ENCODE measurements at places on chromosomes 11 and 22.

DNA sequence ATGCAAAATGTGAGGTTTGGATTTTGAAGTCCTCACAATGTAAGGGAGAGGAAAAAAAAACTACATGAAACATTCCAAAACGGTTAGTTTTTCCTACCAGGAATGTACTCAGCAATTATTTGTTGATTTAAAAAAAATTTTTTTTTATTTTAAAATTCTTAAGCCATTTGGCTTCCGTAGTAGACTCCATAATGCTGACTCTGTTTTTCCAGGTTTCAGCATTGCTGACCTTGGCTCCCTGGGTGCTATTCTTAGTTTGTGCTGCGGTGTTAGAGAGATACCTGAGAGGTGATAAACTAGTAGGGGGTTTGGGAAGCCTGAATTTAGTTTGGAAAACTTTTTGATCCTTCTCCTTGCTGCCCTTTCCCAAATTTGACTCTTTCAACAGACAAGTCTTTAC is 10.6 kb downstream of the STT3A start:
- no peak for DNase-seq

DNA sequence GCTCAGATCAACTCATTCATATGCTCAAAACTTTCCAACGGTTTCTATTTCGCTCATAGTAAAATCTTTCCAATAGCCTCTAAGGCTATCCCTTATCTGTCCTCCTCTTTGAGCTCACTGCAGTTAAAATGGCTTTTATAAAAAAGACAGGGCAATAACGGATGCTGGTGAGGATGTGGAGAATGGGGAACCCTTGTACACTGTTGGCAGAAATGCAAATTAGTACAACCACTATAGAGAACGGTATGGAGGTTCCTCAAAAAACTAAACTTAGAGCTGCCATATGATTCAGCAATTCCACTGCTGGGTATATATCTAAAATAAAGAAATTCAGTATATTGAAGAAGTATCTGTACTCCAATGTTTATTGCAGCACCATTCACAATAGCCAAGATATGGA is 345.6 kb downstream of the DLG2 start:
- DNase-seq, result no peak

DNA sequence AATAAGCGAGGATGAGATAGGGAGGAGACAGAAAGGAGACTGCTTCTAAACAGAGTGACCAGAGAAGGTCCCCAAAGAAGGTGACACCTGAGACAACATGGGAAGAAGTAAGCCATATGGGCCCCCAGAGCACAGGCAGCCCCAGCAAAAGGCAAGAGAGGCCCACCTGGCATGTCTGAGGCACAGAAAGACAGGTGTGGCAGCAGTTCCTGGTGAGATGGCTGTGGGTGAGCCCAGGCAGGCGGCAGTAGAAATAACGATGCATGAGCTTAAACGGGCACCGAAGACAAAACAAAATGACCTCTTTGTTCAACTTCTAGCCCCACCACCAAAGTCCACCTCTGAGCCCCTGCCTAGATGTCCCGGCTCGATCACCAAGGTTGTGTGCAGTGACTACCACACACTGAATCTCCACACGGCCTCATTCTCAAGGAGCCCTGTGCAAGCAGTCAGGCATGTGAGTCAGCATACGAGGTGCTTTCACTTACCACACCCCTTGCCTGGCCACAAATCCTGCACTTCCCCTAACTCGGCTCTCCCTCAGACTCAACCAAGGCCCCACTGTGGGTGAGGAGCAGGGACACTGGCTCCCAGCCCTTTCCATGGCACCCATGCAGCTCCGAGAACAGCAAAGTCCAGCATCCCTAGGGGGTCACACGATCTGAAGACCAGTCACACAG is 77.6 kb downstream of the PACSIN2 start:
- DNase-seq, result peak; percentile 68

- DNase-seq, result no peak
These were observed 11.1 kb upstream of the MICAL2 start for GRCh38 chr11:12099132-12099873.

DNA sequence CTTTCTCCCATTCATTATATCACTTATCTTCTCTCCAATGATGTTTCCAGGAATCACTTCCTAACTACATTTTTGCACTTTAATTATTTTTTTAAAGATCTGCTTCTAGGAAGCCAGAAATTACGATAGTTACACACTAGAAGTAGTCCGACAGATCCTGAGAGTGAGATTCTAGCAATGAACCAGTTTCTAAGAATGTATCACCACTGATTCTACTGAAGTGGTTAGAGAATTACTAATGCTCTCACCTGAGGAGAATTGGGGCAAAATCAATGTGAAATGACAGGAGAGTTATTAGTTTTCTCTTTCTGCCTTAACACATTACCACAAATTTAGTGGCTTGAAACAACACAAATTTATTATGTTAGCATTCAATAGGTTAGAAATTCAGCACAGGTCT is 241.2 kb downstream of the CASP12 start:
- DNase-seq, result no peak

DNA sequence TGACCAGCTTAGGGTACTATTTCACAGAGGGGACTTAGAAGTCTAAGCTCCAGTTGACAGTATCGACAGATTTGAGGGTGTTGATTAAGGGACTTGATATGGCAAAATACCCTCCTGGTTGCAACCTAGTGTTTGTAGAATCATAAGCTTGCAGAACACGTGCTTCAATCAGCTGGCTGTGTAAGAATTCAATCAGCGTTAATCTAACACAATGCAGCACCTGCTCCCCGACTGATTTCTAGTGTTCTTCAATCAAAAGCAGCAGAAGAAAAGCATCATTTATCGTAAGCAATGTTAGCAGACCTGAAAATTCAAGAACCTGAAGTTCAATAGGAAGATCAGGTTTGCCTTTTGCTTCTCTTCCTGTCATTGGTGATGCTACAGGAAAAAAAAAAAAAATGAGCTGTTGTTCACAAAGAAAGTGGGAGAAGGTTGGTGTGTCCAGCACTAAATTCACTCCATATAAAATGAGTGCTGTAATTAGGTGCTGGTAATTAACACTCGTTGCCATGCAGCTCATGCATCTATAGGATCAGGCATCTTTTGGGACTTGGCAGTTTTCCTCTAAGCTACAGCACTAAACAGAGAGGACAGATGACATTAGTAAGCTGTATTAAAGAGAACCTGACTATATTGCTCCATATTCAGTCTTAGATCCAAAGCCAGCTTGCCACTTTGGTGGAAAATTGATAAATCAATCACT is 840.3 kb downstream of the OPCML start:
- DNase-seq, result no peak

DNA sequence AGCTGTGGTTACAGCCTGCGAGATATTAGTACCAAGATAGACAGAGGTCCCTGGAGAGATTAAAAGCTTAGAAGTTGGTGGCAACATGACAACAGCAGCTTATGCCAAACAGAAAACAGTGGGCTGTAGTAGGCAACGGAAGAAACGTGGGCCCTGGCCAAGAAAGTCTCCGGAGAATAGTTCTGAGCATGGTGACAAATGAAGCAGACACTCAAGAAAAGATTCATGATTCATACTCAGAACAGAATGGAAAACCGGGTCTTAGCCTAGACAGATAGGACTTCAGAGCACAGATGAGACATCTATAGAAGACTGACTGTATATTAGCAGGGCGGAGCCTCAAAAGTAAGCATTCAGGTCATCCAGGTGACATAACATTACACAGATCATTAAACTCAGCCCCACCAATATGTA is 727.4 kb downstream of the ETS1 start:
- DNase-seq, result no peak

GRCh38 chr11:122265981-122266380 is 150.0 kb upstream of the BLID start:
- no peak for DNase-seq

DNA sequence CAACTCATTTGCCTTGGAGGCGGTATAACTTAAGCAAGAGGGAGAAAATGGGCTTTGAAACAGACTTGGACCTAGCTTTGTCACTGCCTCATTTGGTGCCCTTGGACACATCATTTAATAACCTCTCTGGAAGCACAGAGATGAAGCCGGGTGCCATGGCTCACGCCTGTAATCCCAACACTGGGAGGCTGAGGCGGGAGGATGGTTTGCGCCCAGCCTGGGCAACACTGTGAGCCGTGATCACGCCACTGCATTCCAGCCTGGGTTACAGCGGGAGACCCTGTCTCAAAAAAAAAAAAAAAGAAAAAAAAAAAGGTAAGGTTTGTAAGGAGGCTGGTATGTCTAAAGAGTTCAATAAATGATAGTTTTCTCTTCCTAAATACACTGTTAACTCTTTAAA is 806 bp downstream of the COA4 start:
- DNase-seq, result no peak

GRCh38 chr11:125173556-125173955 is 9.0 kb downstream of the PKNOX2 start:
- DNase-seq, result no peak

GRCh38 chr11:111918390-111919256 is at the start of gene C11orf52:
Gene C11orf52 (plus strand): TSS chr11:111918913. CDS start chr11:111918973, 60 bp downstream.
- DNase-seq, result peak; percentile 84

DNA sequence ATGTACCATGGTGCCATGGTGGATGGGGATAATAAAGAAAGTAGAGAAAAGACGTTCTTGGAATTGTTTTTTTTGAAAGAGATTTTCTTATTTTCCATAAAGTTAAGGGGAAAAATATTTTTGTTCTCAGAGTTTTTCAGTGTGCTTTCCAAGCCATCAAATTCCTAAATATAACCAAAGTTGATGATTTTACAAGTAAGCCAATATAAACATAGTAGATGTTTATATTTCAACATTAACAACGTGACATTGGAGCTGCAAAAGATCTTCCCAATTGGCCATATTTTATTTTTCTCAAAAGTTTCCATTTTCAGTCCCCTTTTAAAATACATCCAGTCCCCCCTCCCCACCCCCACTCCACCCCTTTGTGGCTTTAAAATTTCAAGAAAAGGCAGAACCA is 80.9 kb upstream of the PICALM start:
- DNase-seq, result no peak

DNA sequence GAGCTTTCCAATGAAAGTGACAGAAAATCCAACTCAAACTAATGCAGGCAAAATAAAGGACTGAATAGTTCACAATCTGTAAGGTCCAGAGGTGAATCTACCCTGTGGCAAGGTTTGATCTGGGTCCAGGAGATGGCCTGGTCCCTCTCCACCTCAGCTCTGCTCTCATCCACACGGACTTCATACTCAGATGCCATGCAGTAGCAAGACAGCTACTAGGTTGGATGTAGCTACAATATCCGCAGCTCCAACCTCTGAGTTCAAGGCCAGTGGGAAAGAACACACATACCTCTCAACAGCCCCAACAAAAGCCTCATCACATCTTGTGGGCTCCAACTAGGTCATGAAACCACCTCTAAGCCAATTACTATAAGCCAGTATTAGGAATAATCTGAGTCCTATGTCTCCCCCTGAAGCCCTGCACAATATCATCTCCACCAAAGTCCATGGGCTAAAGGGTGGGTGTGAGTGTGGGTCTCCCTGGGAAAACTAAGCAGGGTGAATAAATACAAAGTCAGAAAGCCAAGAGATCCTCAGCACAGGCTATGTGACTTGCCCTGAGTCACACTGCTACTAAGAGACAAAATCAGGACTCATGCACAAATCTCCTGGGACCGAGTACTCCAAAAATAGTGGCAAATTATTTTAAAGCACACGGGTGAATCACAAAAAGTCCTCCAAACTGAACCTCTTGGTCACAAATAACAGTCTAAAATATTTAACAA is 78.8 kb downstream of the LARGE1 start:
- no peak for DNase-seq

DNA sequence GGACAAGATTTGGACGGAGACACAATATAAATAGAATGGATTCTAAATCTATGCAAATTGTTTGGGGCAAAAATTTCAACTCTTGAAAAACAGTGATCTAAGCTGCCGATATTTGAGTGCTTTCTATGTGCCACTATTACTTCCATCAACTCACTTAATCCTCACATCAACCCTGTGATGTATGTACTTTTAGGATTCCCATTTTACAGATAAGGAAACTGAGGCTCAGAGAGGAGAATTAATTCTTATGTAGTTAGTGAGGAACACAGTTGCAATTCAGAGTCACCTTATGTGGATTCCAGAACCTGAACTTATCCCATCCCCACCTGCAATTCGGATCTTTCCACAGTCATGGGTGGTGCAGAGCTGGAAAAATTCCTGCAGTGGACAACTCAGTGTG is 60.3 kb downstream of the TSPAN18 start:
- no peak for DNase-seq

DNA sequence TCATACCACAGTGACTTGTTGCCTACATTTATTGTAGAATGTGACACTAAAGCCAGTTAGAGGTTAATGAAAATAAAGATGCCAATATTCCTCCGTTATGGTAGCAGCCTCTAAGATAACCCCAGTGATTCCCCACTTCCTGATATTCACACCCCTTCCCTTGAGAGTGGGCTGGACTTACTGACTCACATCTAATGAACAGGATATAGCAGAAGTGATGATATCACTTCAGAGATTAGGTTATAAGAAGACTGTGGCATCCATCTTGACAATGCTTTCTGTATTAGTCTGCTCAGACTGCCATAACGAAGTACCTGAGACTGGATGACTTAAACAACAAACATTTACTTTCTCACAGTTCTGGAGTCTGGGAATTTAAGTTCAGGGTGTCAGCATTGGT is 149.6 kb upstream of the MTNR1B start:
- DNase-seq, result no peak

DNA sequence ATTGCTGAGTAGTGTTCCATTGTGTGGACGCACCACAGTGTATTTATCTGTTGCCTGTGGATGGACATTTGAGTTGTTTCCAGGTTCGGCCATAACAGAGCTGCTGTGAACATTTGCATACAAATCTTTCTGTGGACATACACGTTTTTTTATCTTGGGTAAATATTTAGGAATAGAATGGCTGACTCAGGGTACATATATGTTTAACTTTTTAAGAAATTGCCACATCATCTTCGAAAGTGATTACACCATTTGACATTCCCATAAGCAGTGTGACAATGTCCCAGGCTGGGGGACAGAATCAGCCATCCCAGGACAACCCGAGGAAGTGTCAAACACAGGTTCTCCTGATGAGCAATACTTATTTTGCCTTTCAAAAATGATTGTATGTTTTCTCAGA is 87.9 kb downstream of the OSBP2 start:
- DNase-seq, result no peak

- no peak for DNase-seq
These were observed 154.2 kb downstream of the MIAT start for GRCh38 chr22:26811647-26811992.

DNA sequence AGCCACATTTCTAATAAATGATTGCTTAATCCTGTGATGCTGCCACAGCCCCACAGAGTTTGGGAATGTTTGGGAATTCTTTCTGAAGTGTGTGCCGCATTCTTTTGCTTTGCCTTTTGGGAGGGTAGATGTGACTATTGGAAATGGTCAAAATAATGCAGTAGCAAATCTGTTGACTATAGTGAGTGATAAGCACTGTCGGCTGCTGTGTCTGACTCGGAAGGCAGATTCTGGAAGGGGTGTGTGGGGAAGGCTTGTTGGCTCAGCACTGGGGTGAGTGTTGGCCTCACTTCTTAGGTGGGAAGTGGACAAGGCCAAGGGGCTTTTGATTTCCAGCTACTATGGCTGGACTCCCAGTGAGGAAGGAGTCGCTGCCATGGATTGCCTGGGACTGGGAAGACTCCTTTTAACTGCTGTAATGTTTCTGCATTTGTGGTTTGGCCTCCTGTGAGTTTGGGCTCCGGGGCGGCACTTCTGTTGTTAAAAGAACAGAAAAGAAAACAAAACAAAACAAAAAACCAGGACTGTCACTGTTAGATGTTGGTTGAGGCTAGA is 20.1 kb downstream of the ZBTB16 start:
- DNase-seq, result no peak

- no peak for DNase-seq
These were observed 97.0 kb upstream of the CD82 start for GRCh38 chr11:44468345-44468988.
